ENCODE measurements at places on chromosomes 6 and 20. TPM values are rescaled to one million over a fixed set of nuclear protein-coding genes. Genes with fewer than 3 reads are reported as not detected.
A peak's percentile ranks its signal among the peaks of the same experiment; 100 is the strongest.

DNA sequence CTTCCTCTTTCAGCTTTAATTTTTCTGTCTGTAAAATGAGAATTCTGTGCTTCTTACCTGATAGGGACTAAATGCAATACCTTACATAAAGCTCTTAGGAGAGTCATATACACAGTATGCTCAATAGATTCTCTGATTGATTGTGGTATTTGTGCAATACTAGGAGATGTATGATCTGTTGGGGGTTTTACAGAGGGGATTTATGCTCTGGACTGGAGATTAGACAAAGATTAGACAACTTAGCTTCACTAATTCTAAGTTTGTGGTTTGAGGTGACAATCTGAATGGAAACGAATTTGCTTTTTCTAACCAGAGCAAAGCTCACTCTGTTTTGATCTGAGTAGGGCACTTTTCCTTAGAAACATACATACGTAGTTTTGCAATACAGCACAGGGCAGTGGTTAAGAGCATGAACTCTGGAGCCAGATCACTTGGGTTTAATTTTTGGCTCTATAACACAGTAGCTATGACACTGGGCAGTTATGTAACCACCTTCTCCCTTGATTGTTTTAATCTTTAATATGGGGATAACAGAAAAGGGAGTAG is 126.2 kb downstream of the RNF144B start:
- DNase-seq: no peak

DNA sequence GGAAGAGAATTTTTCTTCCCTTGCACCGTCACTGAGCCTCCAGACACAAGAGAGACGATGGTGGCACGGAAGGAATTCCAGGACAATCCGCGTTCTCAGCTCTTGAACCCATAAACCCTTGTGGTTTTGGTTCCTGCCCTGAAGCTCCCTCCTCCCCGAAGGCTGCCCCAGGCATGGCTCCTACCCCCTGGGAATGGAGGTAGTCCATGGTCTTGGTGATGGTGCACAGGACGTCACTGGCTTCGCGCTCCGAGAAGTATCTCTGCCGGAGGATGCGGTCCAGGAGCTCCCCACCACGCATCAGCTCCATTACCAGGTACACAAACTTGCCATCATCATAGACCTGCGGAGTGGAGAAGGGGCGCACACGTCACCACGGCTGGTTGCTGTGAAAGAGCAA is 47.5 kb upstream of the MPC1 start:
- DNase-seq: no peak

GRCh38 chr6:118408863-118409262 is 139.2 kb upstream of the PLN start:
- DNase-seq: no peak

DNA sequence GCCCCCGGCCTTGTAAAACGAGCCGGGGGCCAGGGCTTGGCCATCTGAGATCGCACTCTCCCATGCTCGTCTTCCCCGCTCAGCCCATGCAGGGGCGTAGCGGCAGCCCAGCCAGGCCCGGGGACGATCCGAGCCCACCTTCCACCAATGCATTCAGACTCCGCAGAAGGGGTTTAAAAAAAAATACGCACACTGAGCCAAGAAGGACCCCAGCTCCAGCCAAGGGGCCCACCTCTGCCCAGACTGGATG is 320 bp downstream of the GSTA4 start:
- peak; percentile 59 for DNase-seq

GRCh38 chr6:34084591-34085290 is 61.1 kb downstream of the GRM4 start:
- DNase-seq: no peak

GRCh38 chr6:5314191-5314865 is 53.0 kb downstream of the FARS2 start:
- DNase-seq: no peak

DNA sequence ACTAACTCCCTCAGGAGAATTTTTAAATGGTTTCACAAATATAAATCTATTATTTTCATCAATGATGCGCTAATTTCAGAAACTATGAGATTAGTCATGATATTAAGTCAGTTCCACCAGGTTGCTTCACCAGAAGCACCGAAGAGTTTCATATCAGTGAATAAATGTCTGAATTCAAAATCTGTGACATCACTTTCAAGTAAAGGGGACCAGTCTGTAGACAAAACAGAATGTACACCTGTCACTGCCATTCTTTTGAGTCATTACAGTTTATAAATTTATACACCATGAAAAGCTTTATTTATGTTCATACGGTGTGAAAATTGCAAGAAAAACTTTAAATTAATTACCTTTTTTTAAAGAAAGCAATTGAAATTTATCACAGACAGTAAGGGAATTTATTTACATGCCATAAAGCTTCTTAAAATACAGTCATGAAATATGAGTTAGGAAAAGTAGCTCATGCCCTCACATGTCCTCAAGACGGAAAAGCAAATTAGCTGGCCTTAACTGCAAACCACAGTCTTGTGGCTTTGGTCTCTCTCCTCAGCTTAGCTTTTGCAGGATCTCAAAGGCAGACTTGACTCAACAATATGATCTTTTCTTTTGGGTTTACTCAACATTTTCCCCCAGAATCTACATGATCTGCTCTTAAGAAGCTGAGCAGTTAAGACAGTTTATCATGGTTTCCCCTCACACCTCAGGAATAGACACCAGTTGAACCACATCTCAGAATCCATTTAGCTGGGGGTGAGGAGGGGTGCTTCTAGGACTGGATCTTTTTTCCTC is 177.7 kb upstream of the MCHR2 start:
- DNase-seq: no peak

DNA sequence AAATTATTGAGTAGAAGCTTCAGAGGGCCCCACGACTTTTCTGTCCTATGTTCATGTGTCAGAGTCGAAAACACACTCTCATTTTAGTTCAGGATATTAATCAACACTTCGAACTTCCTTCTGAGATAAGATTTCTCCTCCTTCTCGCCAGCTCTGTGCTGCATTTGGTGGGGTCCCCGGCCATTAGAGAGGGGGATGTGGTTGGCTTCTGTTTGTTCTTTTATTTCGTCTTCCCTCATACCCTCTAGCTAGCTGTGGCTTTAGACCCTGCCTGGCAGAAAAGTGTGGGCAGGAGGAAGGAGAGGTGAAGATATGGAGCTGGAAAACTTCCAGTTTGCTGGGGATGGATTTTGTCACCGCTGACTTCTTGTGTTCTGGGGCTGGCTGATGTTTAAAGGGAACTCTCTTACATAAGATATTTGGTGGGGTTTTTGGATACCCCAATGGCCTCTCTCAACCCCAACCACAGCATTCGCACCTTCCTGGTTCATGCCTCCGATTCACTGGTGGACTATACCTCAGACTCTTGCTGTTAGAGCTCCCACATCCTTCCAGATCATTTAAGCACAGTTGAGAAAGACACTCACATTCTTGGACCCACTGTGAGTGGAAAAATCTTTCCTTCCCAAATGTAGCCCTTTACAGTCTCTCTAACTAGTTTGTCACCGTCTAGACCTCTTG is 30.7 kb upstream of the TMX4 start:
- no peak for DNase-seq

DNA sequence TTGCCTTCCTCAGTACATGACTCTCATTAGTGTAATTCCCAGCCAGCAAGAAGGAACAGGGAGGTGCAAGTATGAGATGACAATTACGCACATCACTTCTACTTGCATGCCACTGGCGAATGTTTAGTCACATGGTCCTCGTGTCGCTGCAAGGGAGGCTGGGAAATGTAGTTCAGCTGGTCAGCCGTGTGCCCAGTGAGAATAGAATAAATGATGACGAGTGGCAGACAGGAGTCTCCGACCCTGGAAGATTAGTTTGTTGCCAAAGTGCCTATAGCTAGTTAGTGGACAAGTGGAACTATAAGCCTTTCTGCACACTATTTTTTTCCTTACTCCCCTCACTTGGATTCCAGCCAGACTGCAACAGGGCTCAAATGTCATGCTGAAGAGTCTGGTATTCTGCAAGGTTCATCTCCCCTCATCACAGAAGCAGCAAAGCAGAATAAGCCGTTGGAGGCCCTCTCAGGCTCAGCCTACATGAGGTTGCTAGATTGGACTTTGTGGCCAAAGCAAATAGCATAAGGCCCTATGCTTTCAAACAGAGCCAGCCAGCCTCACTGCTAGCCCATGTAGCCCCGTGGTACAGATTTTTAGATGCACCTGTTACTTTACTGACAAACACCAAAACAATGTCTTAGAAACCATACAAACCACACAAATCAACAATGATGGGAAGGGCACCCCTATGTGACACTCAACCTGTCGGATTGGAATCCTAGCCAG is 9.7 kb downstream of the LINC00237 start:
- DNase-seq: no peak

GRCh38 chr20:58569241-58570125 is 54.3 kb upstream of the APCDD1L start:
- no peak for DNase-seq

DNA sequence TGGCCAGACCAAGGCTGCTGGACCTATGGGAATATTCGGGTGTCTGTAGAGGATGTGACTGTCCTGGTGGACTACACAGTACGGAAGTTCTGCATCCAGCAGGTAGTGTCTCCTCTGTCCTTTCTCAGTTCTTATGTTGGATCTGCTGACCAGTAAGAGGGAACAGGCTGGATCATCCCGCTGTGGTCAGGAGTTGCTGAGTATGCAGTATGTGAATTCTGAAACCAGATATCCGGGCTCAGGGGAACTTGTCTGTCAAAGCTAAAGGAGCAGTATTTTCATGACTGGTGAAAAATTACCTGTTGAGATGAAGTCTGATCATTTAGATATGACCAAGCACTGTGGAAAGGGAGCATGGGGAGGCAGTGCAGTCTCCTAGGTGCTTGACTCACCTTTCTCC is 22.1 kb upstream of the GNRH2 start:
- no peak for DNase-seq

GRCh38 chr20:34628026-34628425 is 48.9 kb downstream of the PIGU start:
- DNase-seq: no peak

DNA sequence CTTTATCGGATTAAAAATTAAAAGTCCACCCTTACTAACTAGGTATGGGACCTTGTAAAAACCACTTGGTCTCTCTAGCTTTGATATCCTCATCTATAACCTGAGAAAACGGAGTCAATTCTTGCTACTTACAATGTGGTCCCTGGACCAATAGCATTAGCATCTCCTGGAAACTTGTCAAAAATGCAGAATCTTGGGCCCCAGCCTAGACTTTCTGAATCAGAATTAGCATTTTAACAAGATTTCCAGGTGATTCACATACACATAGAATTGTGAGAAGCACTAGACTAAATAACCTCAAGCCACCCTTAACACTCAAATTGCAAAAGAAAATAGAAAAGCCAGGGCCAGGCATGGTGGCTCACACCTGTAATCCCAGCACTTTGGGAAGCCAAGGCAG is 96.6 kb downstream of the RNGTT start:
- DNase-seq: no peak

- peak; percentile 78 for DNase-seq
Measured at GRCh38 chr20:1392443-1392692, 486 bp downstream of the FKBP1A start.

- no peak for DNase-seq
Measured at GRCh38 chr6:110615722-110616121, 139.3 kb upstream of the SLC22A16 start.

DNA sequence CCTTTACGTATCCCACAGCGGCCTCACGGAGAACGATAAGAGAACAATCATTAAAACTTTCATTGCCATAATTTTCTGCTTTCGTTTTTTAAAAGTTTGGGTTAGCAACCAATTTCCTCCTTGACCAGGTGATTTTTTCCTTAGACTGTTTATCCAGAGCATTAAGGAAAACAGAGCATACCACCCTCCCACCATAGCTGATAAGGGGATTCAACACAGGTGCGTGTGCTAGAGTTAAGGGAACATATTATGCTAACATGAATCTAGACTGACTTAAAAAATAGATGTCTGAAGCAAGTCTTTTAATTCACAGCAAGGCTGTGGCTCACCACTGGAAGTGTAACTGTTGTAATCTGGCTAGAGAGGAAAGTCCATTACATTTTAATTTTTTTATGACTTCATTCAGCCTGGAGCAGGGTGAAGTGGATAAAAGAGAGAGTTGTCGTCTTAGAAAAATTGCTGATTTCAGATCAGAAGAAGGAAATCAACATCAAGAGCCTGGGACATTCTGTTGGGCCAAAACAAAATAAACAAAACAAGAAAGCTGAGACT is 5.5 kb upstream of the SLC22A2 start:
- DNase-seq: no peak

DNA sequence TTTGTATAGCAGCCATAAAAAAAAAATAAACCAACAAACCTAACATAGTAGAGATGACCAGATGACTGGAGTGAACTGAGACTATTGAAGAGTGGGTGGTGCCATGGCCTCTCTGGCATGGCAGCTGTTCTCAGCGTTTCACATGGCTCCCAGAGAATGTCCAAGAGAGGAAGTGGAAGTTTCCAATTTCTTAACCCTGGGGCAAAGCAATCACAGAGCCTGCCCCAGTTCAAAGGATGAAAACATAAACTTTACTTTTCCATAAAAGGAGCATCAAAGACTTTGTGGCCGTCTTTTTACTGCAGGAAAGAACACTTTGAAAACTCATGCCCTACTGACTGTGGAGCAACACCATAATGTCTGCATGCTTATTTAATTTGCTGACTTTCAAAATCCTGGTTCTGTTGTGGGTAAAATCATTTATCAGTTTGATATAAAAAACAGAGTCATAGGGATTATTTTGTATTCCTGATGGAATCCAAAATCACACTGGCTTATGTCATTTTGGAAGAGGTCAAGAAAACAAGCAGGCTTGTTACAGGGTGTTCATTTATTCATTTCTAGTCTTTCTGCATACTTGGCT is 165.4 kb downstream of the SLC35B3 start:
- DNase-seq: no peak

- no peak for DNase-seq
Measured at GRCh38 chr6:76683985-76684384, 611.5 kb upstream of the IMPG1 start.

DNA sequence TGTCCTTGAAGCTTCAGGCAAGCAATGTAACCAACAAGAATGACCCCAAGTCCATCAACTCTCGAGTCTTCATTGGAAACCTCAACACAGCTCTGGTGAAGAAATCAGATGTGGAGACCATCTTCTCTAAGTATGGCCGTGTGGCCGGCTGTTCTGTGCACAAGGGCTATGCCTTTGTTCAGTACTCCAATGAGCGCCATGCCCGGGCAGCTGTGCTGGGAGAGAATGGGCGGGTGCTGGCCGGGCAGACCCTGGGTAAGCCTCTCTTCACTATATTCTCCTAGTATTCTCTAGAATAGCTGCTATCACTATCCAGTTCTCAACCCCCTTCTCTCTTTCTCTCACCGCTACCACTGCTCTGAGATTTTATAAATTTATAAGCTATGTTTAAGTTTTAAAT is 40.0 kb downstream of the EIF2S2 start:
- DNase-seq: no peak

DNA sequence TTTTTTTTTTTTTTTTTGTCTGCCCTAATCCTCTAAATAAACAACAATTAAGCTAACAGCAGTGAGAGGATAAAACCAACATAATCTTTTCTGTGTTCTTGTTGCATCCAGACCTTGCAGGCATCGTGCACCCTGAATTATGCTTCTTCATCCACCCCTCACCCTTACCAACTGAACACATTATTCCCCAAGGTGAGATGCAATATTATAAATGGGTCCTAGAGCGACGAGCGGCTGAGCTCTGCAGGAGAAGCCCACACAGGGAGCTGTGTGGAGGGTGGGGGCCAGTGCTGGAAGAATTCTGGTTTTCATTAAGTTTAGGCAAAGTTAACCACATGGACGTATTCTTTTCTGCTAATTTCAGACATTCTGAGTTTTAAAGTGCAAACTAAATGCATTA is 32.2 kb upstream of the NXT1 start:
- DNase-seq: no peak

The TRIM10 gene
- not detected for total RNA-seq

The MMUT gene
- 24.2 TPM for total RNA-seq

The IRF4 gene
- 3.8 TPM for total RNA-seq

The HEY2 gene
- total RNA-seq: 19.1 TPM

The ACSS1 gene
- 14.8 TPM for total RNA-seq

The TCF21 gene
- total RNA-seq: 0.63 TPM

The GSTA2 gene
- not detected for total RNA-seq

Data from aorta (tissue), 5 donors.